Upper lobe of right lung (tissue), 1 donor: ENCODE measurements at places on chromosomes 6 and 20.

GRCh38 chr6:25942561-25943147 lies 12.2 kb upstream of the SLC17A2 start:
- no peak overlapping the region for H3K4me3 ChIP-seq
- DNase-seq = no peak
- no peaks in the 10 kb centered on the region for H3K4me1 ChIP-seq
- H3K36me3 ChIP-seq = no peaks in the 10 kb centered on the region
- H3K27me3 ChIP-seq = no peaks in the 10 kb centered on the region
- no peak overlapping the region for H3K27ac ChIP-seq

DNA sequence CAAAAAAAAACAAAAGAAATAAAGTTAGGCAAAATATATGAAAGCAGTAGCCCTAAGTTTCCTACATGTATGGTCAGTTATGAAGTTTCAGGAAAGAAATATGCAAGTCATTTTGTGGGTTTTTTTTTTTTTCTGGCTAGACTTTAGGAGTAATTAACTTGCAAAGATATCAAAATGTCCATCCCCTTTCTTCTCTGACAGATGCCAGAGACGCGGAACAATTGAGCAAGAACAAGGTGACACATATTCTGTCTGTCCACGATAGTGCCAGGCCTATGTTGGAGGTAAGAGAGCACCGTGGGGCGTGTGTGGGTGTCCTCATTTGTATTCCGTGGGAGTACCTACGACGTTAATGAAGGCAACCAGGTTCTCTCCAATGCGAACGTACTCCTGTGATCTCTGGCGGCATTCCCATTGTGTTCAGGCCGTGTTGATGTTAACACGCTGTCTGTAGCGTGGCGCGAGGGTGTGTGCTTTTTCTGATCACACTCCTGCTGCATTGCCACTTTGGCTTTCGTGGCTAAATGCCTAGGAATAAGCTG lies 19.5 kb downstream of the DUSP22 start:
- no peak overlapping the region for H3K4me3 ChIP-seq
- no peaks in the 10 kb centered on the region for H3K36me3 ChIP-seq
- no peak overlapping the region for H3K27ac ChIP-seq
- no peak for DNase-seq
- H3K27me3 ChIP-seq = no peaks in the 10 kb centered on the region

DNA sequence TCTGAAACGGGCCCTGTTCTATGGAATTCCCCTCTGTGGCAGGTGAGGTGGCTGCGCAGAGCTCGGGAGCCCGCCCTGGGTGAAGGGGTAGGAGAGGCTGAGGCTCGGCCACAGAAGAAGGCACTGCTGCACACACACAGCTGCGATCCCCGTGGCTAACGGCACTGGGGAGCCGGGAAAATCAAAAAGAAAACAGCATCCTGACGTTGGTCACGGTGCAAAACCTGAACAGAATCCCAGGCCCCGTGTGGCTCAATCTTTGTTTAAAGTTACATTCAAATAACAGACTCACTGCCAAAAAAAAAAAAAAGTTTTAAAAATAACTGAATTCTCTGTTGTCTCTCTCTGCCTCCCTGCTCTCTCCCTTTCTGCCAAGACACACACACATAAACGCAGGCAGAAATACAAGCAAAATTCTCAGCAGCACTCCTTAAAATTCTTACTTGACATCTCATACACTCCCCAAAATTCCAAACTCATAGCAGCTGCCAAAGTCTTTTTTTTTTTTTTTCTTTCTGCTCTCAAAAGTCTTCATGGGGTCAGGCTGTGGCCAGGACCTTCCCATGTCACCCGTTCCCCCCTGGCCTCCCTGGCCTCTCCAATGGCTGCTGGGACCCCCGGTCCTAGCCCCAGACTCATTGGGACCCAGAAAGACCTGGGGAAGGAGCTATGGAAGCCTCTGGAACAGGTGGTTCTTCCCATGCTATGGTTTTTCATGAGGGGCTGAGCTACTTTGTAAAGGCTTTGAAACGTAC lies 248.8 kb downstream of the TTLL2 start:
- no peak overlapping the region for H3K4me3 ChIP-seq
- H3K27ac ChIP-seq = no peak overlapping the region
- peaks cover 7% of the 10 kb centered on the region for H3K4me1 ChIP-seq
- H3K27me3 ChIP-seq = no peaks in the 10 kb centered on the region

DNA sequence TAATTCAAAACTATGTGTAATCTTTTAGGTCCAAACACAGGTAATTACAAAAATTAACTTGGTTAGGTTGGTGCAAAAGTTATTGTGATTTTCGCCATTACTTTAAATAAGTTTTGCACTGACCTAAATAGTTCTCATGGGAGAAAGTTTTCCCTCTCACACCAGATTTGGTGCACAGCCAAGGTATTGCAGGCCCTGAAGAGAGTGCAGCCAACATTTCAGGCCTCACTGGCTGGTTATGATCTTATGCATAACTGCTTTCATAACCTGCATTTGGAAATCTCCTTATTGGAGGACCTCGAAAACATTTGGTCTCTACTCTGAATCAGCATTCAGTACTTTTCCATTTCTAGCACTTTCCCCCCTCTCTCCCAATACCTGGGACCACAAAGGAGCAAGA lies 993.1 kb upstream of the MANEA start:
- H3K4me3 ChIP-seq = no peak overlapping the region
- no peak for DNase-seq
- no peak overlapping the region for H3K27ac ChIP-seq
- H3K27me3 ChIP-seq = no peaks in the 10 kb centered on the region
- H3K36me3 ChIP-seq = no peaks in the 10 kb centered on the region
- H3K4me1 ChIP-seq = no peaks in the 10 kb centered on the region

GRCh38 chr20:39897781-39898466 lies 791.1 kb downstream of the MAFB start:
- H3K27ac ChIP-seq = no peak overlapping the region
- no peak for DNase-seq
- H3K4me3 ChIP-seq = no peak overlapping the region
- H3K27me3 ChIP-seq = no peaks in the 10 kb centered on the region

DNA sequence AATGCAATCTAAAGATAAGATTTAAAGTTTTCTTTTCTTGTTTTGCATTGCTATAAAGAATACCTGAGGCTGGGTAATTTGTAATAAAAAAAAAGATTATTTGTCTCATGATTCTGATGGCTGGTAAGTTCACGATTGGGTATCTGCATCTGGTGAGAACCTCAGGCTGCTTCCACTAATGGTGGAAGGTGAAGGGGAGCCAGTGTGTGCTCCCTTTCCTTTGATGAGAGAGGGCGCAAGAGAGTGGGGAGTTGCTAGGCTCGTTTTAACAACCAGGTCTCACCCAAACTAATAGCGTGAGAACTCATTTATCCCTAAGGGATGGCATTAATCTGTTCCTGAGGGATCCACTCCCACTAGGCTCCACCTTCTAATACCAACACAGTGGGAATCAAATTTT lies 353.2 kb downstream of the BTBD3 start:
- H3K4me1 ChIP-seq = no peaks in the 10 kb centered on the region
- no peaks in the 10 kb centered on the region for H3K27me3 ChIP-seq

DNA sequence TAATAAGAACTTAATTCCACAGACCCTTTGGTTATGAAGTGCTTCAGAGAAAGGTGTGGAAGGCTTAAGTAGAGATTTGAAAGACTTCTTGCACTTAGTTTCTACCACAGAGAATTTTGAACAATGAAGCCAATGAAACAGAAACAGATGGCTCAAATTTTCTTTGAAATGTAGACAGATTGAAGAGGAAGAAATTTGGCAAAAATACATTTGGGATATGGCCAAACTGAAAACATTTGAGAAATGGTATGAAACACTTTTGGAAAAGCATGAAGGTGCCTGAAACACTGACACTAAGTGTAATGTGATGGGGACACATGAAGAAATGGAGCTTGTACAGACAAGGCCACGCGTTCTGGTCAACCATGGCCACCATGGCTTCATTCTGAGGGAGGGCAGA lies 272.4 kb upstream of the EXOC2 start:
- H3K36me3 ChIP-seq = no peaks in the 10 kb centered on the region
- no peaks in the 10 kb centered on the region for H3K4me1 ChIP-seq
- DNase-seq = no peak
- H3K27ac ChIP-seq = no peak overlapping the region
- H3K27me3 ChIP-seq = no peaks in the 10 kb centered on the region

GRCh38 chr20:61901392-61902220 lies 164.1 kb downstream of the TAF4 start:
- no peak for DNase-seq
- no peak overlapping the region for H3K4me3 ChIP-seq
- peaks cover 5% of the 10 kb centered on the region for H3K27me3 ChIP-seq
- no peaks in the 10 kb centered on the region for H3K4me1 ChIP-seq
- H3K27ac ChIP-seq = no peak overlapping the region
- no peaks in the 10 kb centered on the region for H3K36me3 ChIP-seq

- H3K27ac ChIP-seq = no peak overlapping the region
- DNase-seq = no peak
- no peaks in the 10 kb centered on the region for H3K27me3 ChIP-seq
- H3K4me1 ChIP-seq = no peaks in the 10 kb centered on the region
Observed at GRCh38 chr6:40907198-40907701, 131.8 kb downstream of the UNC5CL start.

DNA sequence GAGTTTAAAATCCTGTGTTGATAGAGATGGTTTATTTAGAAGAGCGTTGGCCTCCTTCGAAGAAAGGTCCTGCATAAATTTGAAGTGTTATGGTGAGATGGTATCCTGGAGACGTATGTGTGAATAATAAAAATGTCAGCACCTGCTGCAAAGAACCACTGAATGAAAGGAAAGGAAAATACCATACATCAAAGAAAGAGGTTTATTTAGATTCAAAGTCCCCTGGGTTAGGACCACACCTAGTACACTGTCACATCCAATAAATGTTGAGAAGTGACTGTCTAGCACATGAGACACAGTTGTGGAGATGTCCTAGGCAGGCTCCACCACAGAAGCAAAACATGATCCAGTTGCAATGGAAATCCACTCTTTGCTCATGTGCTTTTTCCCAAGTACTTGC lies 214.7 kb downstream of the PAX1 start:
- no peak overlapping the region for H3K27ac ChIP-seq
- no peak for DNase-seq
- H3K4me1 ChIP-seq = no peaks in the 10 kb centered on the region
- H3K4me3 ChIP-seq = no peak overlapping the region
- H3K36me3 ChIP-seq = no peaks in the 10 kb centered on the region

GRCh38 chr6:26743941-26744699 lies 84.6 kb upstream of the ZNF322 start:
- H3K4me3 ChIP-seq = no peak overlapping the region
- peaks cover 41% of the 10 kb centered on the region for H3K27me3 ChIP-seq
- H3K4me1 ChIP-seq = no peaks in the 10 kb centered on the region

- no peak for DNase-seq
- H3K36me3 ChIP-seq = no peaks in the 10 kb centered on the region
- H3K4me1 ChIP-seq = no peaks in the 10 kb centered on the region
- H3K4me3 ChIP-seq = no peak overlapping the region
- H3K27ac ChIP-seq = no peak overlapping the region
Observed at GRCh38 chr20:24379484-24379927, 89.9 kb upstream of the SYNDIG1 start.

DNA sequence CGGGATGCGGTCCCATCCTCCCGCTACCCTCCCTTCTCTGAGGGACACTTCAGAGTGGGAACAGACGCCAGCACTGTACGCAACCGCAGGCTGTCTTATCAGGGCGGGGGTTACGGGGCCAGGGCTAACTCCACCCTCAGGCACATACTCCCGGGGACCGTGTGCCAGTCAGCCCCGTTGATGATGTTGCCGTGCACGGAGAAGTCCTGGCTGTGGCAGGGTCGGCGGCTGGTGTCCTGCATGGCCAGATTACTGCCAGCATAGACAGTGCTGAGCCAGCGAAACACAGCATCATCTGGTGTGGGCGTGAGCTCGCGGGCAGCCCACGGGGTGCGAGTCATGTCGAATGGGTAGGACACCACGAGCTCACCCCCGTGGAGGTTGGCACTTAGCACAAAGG lies 5.0 kb downstream of the CPXM1 start:
- no peak overlapping the region for H3K4me3 ChIP-seq
- DNase-seq = no peak
- H3K27me3 ChIP-seq = peaks cover 32% of the 10 kb centered on the region
- no peak overlapping the region for H3K27ac ChIP-seq
- peaks cover 6% of the 10 kb centered on the region for H3K4me1 ChIP-seq

GRCh38 chr6:121222656-121223055 lies 111.6 kb downstream of the TBC1D32 start:
- no peaks in the 10 kb centered on the region for H3K27me3 ChIP-seq
- no peak overlapping the region for H3K27ac ChIP-seq
- DNase-seq = no peak

GRCh38 chr6:80249897-80250296 lies 143.4 kb downstream of the BCKDHB start:
- no peaks in the 10 kb centered on the region for H3K4me1 ChIP-seq
- no peaks in the 10 kb centered on the region for H3K27me3 ChIP-seq
- no peak overlapping the region for H3K4me3 ChIP-seq
- no peak for DNase-seq
- no peak overlapping the region for H3K27ac ChIP-seq
- H3K36me3 ChIP-seq = no peaks in the 10 kb centered on the region

- H3K27me3 ChIP-seq = no peaks in the 10 kb centered on the region
- no peaks in the 10 kb centered on the region for H3K4me1 ChIP-seq
- DNase-seq = no peak
Observed at GRCh38 chr6:157430834-157431233, 49.8 kb downstream of the ZDHHC14 start.

DNA sequence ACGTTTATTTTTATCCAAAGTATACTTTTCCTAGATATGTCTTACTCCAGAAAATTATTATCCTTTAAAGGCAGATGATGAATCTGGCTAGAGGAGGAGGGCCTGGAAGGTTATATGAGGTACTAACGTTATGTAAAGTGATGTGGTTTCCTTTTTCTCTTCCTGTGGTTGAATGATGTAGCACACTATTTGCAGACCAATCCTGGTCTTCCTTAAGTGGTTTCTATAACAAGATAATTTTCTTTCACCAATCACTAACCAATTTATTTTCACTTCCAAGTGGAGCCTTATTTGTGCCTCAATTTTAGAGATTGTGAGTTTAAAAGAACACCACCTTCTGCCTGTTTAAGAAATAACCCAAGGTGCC lies 154.6 kb upstream of the SOX4 start:
- H3K4me3 ChIP-seq = no peak overlapping the region
- H3K27ac ChIP-seq = no peak overlapping the region
- no peaks in the 10 kb centered on the region for H3K27me3 ChIP-seq
- no peaks in the 10 kb centered on the region for H3K4me1 ChIP-seq
- no peaks in the 10 kb centered on the region for H3K36me3 ChIP-seq

DNA sequence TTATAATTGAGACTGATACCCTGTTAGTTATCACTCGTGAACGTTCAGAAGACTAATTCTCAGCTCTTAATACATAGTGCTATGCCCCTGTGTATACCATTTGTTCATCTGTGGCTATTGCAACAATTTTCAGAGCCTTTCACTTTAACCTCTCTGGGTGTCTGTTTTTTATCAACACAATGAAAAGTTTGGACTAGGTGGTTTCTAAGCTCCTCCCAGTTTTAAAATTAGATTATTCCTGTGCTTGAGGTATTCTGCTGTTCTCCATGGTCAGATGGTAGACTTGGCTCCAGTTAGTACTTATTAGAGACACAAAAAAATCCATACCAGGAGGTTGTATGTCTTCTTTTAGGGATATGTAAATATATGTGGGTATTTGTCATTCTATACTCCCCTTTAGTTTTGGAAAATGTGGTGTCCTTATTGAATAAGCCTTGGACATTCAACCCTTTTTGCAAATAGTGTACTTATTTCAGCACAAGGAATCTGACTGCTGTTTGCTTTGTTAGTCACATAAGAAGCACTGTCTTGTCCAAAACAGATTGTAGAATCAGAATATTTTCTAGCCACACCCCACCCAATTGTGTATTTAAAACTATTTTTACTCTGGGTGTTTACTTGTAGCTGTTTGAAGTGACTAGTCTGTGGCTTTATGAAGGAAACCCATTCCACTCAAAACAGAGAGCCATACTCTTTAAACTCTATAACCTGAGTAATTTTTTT lies 2.0 kb upstream of the COL10A1 start:
- no peak overlapping the region for H3K4me3 ChIP-seq
- H3K27ac ChIP-seq = no peak overlapping the region
- DNase-seq = no peak
- H3K4me1 ChIP-seq = peaks cover 9% of the 10 kb centered on the region
- no peaks in the 10 kb centered on the region for H3K36me3 ChIP-seq
- no peaks in the 10 kb centered on the region for H3K27me3 ChIP-seq
